G401 (cell line): ENCODE measurements at places on chromosomes 12 and 14. TPM values are rescaled to one million over a fixed set of nuclear protein-coding genes. Genes with fewer than 3 reads are reported as not detected.

GRCh38 chr12:3607039-3607720, 116.2 kb downstream of the PRMT8 start:
- no peak for DNase-seq

DNA sequence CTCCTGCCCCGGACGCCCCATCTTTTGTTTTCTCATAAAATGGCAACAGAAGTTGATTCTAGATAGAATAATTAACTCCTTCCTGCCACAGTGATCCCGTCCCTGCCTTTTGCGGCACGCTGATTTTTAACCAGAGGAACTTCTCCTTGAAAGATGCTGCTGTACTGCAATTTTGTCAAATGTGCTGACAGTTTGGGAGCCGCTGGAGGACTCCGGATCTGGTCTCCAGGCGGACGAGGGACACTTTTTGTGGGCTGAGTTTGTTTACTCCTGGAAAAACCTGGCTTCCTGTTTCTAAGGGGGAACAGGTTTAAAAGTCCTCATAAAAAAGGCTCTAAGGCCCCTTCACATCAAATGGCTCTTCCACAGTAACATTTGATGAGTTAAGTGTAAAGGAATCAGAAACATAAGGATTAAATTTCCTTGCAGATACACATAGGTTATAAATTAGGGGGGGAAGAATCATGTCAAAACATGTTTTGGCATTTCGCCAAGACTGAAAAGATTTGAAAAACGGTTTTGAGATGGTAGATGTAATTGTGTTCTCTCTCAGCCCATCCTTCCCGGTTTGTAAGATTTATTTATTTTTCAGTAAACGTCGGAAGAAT, 15.5 kb downstream of the FZD10 start:
- DNase-seq: no peak

TAS2R7 gene
- not detected in 2 replicates for total RNA-seq

DNA sequence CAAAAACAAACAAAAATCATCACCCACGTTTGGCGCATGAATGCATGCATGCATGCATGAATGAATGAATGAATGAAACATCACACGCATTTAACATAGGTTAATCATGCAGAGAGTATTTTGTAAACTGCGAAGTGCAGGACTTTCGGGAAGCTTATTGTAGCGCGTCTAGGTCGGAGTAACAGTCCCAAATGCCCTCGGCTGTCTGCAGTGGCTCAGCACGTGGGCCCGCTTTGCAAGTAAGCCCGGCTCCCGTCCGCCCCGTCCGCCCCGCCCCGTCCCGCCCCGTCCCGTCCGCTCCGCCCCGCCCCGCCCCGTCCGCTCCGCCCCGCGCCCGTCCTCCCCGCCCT, 263 bp upstream of the IFT81 start:
- no peak for DNase-seq

DNA sequence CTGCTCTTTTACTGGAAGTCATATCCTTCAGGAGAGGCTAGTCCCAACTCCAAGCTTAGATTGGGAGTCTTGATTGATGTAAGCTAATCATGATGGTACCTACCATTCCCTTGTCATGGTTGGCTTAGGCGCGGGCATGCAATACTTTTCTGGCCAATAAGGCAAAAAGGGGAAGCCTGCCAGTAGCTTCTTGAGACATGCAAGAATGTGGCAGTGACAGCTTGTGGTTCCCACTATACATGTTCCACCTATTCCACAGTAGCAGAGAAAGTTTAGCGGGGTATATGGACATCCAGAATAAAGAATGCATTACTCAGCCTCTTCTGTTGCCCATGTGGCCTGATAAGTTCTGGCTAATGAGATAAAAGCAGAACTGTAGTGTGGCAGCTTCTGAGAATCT, 55.0 kb downstream of the AP5M1 start:
- no peak for DNase-seq
